CD4-positive, alpha-beta T cell treated with Interferon gamma for 1 hour (primary cell): ENCODE measurements at places on chromosomes 1 and 21.

DNA sequence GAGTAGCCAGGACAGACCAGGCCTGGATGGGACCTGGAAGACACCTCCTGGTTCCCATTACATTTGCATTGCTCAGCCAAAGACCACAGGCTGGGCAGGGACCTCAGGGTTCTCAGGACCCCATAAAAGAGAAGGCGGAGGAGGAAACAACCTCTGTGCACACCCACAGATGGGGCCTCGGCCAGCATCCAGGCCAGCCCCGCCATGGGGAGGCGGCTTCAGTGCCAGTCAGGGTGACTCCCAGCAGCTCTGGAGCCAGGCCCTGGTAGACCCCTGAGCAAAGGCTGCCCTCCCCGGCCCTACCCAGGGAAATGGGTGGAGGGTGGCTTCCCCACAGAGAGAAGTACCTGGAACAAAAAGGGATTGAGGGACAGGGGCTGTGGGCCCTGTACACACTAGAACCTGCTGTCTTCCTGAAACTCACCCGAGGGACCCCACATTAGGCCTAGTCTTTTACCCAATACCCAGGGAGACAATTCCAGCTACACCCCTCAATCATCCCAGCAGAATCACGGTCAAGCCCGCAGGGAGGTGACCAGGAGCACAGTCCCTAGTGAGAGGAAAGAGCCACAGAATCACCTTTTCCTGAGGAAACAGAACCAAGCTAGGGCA lies 64.5 kb downstream of the PSMG1 start:
- DNase-seq = no peak

GRCh38 chr1:179516976-179517705 lies 58.6 kb downstream of the NPHS2 start:
- DNase-seq = no peak

GRCh38 chr1:35691571-35692220 lies 27.0 kb downstream of the C1orf216 start:
- no peak for DNase-seq

DNA sequence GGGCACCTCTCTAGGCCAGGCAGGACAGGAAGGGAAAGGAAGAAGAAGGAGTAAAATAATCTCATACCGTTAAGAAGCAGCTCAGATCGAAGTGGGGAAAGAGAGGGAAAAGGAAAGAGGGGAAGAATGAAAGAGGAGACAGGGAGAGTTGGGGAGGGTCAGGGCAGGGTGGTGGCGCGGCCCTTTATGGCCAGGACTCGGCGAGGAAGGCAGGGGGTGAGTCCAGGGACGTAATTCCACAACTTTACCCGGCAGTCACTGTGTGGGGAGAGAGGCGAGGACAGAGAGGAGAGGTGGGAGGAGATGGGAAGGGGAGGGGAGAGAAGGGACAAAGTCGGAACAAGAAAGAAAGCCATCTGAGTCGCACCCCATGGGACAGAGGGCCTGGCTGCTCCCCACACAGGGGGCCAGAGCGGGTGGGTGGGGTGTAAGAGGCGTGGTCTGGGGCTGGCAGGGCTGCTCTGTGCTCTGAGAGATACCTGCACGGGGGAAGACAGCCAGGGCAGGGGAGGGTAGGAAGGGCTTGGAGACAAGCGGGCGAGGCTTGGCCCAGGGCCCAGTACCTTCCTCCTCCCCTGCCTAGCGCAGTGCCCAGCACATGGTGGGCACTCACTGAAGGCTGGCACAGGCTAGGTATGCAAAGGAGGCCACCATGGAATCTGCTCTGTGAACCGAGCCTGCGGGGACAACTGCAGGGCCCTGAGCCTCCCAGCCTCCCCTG lies 49.4 kb downstream of the KIF21B start:
- DNase-seq = no peak

DNA sequence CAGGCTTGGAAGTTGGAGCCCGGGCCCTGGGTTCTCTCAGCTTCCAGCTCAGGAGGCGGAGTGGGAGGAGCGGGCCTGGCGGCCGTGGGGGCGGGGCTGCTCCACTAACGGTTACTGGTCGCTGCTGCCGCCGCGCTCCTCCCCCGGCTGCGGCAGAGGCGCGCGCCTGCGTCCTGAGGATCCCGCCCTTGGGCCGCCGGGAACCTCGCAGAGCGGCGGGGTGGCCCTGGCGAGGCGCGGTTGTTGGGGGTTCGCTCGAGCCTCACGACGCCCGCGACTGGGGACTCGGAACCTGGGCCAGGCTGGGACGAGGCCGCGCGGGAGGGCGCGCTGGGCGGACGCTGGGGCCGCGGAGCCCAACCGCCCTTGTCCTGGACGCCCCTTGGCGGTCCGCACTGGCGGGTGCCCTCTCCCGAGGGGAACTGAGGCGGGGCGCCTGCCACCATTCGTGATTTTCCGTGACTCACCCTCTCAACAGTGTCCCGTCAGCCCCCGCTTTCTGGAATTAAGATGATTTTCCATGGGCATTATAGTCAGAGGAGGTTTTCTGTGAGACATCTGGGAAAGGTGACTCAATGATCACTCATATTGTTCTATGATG lies 34.1 kb downstream of the OR2G3 start:
- peak; percentile 46 for DNase-seq

DNA sequence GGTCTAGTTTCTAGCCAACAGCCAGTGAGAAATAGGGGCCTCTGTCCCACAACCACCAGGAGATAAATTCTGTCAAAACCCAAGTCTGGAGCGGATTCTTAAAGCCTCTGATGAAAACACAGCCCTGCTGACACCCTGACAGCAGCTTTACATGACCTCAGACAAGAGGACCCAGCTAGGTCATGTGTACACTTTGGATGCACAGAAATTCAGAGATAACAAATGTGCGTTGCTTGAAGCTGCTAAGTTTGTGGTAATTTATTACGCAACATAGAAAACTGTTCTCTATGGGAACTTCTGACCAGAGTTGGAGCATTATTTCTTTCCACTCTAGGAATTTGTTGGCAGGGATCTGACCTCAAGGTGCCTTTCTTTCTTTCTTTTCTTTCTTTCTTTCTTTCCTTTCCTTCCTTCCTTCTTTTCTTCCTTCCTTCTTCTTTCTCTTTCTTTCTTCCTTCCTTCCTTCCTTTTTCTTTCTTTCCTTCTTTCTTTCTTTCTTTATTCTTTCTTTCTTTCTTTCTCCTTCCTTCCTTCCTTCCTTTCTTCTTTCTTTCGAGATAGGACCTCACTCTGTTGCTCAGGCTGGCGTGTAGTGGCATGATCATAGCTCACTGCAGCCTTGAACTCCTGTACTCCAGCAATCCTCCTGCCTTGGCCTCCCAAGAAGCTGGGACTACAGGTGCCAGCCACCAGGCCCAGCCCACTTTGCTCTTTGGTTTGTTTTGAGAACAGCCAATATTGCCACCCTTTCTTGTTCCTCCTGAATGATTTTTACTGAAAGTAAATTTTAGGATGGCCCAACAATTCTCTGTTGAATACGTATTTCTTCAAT lies 14.9 kb upstream of the HMGCS2 start:
- no peak for DNase-seq

DNA sequence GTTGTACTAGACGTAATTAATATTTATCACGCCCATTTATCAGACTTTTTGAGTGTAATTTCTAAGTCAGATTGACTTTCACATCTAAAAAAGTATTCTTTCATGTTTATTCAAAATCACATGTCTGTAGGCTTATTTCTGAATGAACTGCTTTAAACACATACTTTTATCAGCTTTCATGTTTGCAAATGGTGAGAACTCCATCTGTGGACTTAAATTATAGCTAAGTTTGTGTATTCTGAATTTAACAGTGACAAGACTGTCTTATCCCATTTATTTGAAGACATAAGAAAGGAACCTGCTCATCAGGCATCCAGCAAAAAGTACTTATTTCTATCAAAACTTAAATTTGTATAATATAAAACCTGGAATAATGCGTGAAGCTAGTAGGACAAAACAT lies 69.3 kb downstream of the DENND1B start:
- DNase-seq = no peak

- no peak for DNase-seq
Observed at GRCh38 chr1:32536117-32536516, 3.1 kb upstream of the ZBTB8A start.
